Stimulated activated CD8-positive, alpha-beta memory T cell treated with anti-CD3 and anti-CD28 coated beads, Interleukin-7, amount 100 ng/mL, for 24 hours (primary cell): ENCODE measurements at places on chromosomes 5 and 9.

- DNase-seq, result no peak
These were observed 123.7 kb upstream of the FBXL17 start for GRCh38 chr5:108505608-108506007.

- DNase-seq, result no peak
These were observed 59.0 kb downstream of the NACC2 start for GRCh38 chr9:136036050-136036449.

DNA sequence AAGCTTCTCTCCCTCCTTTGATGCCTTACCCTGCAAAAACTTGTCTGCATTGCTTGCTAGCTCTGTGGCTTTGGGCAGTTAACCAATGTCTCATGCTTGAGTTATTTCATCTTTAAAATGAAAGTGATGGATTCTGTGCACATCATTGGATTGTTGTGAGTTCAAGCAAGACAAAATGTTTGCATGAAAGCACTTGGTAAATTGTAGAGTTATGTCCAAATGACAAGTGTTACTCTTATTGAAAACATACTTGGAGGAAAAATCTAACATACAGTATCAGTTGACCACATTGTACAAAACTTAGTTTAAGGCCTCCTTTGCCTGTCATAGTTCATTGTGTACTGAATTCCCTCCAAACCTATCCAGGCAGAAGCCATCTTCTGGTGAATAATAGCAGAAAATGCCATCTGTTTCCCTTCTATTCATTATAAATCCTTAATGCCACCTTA, 30.0 kb downstream of the TGFBR1 start:
- no peak for DNase-seq

DNA sequence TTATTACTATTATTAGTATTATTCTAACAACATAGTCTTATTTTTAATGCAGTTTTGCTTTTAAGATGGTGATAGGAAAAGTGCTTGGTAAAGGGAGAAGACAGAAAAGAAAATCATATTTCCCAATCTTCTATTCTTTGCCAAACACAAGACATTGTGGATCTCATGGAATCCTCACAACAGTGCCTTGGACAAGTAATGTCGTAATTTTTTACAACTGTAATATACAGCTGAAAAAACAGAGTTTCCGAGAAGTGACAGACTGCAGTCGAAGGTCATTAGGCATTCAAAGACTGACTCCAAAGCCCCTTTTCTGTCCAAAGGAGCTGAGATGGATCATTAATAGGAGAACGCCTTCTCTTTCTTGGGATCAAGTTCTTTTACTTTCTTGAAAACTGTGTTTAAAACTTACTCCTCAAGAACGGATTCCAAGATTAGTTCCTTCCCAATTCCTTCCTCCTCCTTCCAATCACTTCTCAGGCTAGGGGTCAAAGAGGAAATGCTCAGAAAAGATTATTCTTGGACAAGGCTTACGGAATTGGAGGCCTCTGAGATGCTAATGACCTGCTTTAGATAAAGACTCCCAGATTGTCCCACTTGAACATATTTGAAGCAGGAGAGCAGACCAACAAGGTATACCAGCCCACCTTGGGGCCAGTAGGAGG, 24.3 kb upstream of the TRIM32 start:
- DNase-seq, result no peak

DNA sequence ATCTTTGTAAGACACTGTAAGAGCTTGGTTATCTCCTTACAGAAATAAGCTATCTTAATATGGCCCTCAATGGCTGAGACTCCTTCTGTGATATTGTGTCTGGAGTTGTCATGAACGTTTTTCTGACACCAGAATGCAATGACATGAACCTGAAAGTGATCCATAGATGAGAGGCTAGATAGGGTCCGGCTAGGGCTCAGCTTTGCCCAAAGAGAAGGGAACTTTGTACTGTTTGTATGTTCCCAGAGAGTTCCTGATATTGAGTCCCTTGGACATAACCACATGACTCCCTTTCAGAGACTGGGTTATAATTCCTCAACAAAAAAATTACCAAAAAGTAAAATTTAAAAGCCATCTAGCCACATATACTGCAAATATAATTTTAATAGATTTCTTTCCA, 575.8 kb upstream of the CLINT1 start:
- DNase-seq, result no peak
